Stimulated activated naive CD8-positive, alpha-beta T cell treated with anti-CD3 and anti-CD28 coated beads, Interleukin-15, Interleukin-2, amounts not matched to agents 100 U/mL and 50 U/mL, for 24 hours (primary cell): ENCODE measurements at places on chromosomes 16 and 17.

- DNase-seq = no peak
These were observed 12.4 kb downstream of the UBALD1 start for GRCh38 chr16:4602331-4602730.

- DNase-seq = no peak
These were observed 30.2 kb downstream of the OGFOD1 start for GRCh38 chr16:56481468-56482122.

- no peak for DNase-seq
These were observed 789.9 kb upstream of the KIF2B start for GRCh38 chr17:53032861-53033271.

DNA sequence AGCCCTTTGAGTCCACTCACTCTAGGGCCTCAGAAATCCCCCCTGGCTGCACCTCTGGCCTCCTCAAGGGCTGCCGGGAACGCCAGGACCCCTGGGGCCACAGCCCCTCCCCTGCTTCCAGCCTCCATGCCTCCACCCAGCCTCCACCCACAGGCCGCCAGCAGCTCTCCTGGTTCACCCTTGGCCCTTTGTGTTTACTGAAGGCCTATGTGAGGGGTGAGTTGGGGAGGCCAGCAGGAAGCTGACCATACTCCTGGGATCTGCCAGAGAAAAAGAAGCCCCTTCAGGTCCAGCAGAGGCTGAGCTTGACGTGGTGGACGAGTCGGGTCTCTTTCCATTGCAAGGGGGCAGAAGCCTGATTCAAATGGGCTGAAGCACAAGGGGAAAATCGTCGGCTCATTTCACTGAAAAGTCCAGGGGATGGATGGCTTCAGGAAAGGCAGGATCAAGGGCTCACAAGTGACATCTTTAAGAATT, 18.3 kb upstream of the ATP2A3 start:
- no peak for DNase-seq

DNA sequence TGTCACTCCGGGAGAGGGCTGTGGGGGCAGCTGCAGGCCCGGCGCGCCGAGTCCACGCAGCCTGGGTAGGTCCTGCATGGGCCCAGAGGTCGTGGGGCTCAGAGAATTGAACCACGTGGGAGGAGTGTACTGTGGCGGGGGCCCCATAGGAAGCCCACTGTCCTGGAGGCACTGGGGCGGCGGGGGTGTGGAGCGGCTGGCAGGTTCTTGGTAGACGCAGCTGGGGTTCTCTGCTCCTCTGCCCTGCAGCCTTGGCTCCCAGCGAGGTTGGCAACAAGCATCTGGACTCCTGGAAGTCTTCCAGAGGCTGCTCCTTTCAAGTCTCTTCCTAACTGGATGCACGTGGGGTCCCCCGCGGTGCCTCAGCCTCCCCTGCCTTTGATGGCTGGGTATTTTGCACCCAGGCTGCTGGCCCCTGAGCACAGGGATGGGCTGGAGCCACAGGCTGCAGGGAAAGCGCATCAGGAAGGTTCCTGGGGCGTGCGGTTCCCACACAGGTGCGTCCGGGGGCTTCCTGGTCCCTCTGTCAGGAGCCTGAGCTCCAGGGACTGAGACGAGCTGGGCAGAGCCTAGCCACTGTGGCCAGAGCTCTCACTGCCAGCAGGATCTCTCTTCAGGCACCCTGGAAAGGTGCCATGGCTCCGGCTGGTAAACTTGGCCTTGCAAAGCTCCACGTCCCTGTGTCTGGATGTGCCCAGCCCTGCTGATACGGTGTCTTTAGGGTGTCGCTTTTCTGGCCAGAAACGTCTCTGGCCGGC, 9.3 kb downstream of the KCTD5 start:
- DNase-seq = no peak
